ENCODE measurements at places on chromosomes 1 and 21.
A peak's percentile ranks its signal among the peaks of the same experiment; 100 is the strongest.

- DNase-seq, result no peak
These were observed 29.0 kb downstream of the C1orf52 start for GRCh38 chr1:85230305-85230977.

- no peak for DNase-seq
These were observed 30.2 kb upstream of the CLDN14 start for GRCh38 chr21:36509973-36510664.

DNA sequence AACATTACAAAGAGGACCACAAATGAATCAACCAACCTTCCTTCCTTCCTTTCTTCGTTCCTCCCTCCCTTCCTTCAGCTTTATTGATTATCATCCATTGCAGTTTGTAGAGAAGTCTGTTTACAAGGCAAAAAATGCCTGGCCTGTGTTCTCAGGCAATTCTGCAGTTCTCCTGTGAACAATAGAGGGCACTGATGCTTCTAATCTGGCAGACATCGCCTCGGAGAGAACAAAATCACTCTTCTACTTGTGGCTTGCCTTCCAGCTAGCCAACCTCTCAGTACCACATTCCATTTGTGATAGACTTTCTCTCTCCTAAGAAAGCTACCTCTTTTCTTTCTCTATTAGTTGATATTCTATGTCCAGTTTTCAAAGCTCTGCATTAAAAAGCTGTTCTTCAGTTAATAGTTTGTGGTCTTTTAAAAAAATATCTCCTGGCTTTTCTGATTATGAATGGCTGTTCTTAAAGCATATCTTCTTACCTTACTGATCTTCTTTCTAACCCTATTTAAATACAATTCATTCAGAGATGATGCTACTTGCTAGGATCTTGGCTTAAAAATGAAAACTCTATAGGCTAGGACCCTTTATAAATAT is 26.9 kb upstream of the ESRRG start:
- DNase-seq, result peak; percentile 71

- no peak for DNase-seq
These were observed 446.1 kb upstream of the PROX1 start for GRCh38 chr1:213541641-213542040.

- DNase-seq, result no peak
These were observed 25.9 kb upstream of the EPS8L3 start for GRCh38 chr1:109789551-109790180.

DNA sequence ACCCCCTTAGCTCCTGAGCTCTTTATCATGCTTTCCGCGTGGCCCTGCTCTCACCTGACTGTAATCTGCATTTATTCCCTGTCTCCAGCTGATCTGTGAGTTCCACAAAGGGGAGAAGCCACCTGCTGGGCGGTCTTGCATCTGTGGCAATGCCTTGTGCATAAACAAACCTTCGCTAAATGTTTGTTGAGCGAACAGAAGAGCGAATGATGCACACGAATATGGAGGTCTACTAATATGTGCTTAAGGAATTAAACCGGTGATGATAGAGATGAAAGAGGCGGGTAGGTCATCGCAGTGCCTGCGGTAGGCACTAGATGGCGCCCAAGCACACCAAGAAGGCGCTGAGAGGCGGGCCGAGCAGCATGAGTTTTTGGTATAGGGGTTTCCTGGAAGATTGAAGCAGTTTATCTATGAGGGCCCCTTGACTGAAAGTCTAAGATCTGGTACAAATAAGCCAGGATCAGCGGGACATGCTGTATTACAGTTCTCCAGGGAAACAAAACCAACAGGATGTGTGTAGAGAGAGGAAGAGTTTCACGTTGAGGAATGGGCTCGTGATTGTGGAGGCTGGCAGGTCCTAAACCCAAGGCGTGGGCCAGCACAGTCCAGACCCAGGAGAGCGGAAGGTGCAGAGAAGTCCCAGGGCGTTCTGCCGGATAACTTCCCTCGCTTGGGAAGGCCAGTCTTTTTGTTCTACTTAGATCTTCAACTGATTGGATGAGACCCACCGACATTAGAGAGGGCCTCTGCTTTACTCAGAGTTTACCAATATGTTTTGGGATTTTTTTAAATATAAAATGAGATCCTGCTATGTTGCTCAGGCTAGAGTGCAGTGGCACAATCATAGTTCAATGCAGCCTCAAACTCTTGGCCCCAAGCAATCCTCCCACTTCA is 34.7 kb downstream of the TOMM20 start:
- peak; percentile 78 for DNase-seq

- DNase-seq, result no peak
These were observed 187.6 kb upstream of the VAMP3 start for GRCh38 chr1:7583291-7584096.

DNA sequence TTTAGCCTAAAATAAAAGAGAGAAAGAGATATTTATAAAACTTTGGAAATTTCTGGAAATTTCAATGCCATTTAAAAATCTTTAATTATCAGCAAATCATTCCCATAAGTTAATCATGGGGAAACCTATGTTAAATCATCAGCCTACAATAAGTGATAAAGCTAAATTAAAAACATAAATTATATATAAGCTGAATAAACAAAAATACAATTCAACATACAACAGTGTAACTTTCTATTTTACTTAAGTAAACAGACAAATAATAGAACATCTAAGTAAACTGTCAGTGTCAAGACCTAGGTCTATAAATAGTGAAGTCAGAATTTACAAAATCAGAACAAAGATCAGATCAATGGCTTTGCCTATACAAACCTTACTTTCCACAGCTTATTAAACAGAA is 57.5 kb downstream of the EPRS1 start:
- no peak for DNase-seq

DNA sequence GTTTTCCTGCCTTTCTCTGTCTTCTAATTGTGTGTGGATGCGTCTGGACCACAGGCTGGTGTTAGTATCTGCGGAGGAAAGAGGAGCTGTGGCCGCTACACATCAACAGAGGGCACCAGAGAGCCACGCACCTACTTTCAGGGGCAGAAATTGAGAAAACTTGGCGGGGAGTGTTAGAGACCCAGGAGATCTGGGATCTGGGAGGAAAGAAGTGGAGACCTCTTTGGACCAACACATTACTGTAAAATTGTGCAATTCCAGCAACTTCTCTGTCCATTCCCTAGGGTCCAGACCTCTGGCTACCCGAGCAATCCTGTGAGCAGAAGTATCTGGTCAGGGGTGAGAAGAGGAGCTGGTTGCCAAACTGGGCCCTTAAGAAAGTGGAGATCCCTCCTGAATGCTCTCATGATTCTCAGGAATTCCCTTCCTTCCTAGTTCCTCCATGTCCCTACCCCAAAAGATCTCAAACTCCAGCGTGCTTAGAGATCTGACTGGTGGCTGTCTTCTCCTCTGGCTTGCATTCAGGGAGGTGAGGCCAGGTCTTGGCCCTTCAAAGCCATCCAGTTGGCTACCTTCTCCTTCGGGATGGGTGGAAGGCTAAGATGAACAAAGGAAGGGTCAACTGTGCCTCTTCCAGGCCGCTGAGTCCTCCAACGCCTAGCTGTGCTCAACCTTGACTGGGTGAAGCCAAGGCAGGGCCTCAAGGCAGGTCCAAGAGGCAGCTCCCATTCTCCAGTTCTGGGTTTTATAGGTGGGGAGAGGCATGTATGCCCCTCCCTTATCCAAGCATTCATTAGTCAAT is 1.2 kb upstream of the KIRREL1 start:
- DNase-seq, result peak; percentile 18

GRCh38 chr21:33688353-33688752 is 46.1 kb downstream of the ITSN1 start:
- no peak for DNase-seq

- no peak for DNase-seq
These were observed 53.4 kb downstream of the MACO1 start for GRCh38 chr1:25484096-25484495.

DNA sequence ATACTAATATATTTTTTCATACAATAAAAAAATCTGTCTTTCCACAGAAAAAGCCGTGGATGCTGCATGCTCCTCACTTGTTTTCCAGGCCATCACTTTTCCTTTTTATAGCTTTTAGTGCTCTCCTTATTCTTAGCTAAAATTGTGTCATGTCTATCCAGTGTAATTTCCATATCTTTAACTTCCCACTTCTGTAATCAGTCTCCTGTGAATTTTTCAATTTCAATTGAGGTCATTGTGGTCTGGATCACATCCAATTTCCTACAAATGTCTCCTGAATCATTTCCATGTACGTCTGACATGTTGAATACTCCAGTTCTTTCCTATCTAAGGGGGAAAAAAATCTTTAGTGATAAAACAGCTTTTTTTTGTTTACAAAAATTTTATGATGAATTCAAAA is 838.2 kb upstream of the B3GALT2 start:
- no peak for DNase-seq

GRCh38 chr1:172939475-172939874 is 111.3 kb downstream of the TNFSF18 start:
- DNase-seq, result no peak

GRCh38 chr1:84398175-84399155 is at the start of gene DNASE2B:
Gene DNASE2B, plus strand, starts transcription at chr1:84398484. Its CDS starts 81 bp downstream, at chr1:84398565.
- DNase-seq, result no peak

- DNase-seq, result peak; percentile 80
These were observed 66.8 kb upstream of the RGS7 start for GRCh38 chr1:241423541-241424479.

GRCh38 chr1:36224537-36225282 is 467 bp downstream of the THRAP3 start:
- DNase-seq, result peak; percentile 90

GRCh38 chr1:112465122-112465521 is 43.6 kb upstream of the WNT2B start:
- no peak for DNase-seq

GRCh38 chr1:26912147-26912490 is 1.7 kb downstream of the NR0B2 start:
- no peak for DNase-seq

DNA sequence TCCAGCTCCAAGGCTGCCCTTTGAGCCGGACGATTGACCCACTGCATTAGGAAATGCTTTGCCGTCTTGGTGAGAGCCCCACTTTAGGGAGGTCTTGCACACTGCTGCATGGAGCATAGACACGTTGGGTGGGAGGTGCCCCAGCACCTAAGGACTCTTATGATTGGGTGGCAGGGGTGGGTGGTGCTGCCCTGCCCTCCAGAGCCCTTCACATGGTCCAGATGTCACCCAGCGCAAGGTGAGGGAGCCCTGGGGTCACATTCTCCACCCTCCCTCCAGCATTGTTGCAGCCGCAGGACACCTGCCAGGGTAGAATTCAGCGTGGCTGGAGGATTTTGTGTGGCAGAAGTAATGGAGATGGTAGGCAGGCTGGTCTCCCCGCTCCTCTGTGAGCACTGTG is 137.4 kb upstream of the COL6A1 start:
- no peak for DNase-seq

DNA sequence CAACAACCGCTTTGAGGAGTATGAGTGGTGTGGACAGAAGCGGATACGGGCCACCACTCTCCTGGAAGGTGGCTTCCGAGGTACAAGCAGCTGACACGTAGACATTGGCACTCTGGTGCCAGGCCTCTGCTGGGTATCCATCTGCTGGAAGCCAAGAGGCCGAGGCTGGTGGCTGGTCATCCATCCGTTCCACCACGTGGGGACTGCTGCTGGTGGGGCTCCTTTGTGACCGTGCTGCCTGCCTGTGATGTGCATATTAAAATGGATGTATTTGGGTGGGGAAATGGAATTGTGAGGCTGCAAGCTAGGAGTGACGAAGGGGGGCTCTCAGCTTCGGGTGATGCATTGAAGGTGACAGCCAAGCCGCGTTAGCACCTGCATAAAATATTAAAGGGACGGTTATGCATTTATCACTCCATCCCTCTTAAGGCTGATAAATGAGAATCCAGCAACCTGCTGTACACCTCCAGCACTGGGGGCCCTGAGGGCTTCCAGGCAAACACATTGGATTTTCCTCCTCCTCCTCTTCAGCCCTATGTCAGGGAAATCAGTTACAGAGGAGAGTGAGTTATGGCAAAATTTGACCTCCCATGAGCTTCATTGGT is 38.1 kb downstream of the TMEM53 start:
- no peak for DNase-seq

DNA sequence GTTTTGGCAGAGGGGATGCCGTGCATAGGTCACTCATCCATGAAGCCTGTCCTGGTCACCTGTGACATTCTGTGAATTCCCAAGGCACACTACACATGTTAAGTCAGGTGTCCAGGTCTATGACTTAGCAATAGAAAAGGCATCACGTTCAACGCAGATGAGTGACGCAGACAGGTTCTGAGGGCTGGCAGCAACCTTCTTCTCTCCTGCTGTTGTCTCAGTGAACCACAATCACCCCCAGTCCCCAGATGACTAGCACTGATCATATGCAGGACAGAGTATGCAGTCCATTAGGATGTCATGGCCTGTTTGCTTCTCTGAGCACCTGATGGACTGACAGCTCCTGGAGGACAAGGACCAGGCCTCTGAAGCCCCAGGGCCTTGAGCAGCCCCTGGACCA is 157.8 kb upstream of the KAZN start:
- DNase-seq, result no peak

DNA sequence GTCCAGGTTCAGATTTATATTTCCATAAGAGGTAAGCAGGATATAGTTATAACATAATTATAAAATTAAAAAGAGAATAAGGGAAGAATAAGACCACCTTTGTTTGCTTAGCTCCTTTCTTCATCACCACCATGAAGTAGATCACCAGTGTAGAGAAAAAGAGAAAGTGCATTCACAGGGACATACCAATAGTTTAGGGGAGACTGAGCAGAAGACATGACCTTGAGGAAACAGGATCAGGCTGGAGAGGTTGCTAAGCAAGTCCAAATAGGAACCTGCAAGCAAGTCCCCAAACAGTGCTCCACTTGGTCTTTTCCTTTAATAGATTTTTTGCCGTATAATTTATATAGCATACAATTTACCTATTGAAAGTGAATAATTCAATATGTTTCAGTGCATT is 63.0 kb downstream of the KCNT2 start:
- DNase-seq, result no peak

DNA sequence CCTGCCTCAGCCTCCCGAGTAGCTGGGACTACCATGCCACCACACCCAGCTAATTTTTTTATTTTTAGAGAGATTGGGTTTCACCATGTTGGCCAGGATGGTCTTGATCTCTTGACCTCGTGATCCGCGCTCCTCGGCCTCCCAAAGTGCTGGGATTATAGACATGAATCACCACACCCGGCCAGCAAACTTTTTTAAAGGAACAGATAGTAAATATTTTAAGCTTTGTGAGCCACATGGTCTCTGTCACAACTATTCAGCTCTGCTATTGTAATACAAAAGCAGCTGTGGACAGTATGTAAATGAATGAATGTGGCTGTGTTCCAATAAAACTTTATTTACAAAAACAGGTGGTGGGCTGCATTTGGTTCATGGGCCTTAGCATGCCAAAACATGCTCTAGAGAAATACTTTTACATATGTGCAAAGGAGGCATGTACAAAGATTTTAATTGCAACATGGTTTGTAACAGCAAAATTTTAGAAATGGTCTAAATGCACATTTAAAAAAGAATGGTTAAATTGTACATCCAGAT is 47.0 kb downstream of the CDCP2 start:
- DNase-seq, result no peak
